ENCODE measurements at places on chromosomes 1 and 21.

- no peak for DNase-seq
These were observed 27.0 kb upstream of the IGSF3 start for GRCh38 chr1:116694524-116694923.

- DNase-seq, result no peak
These were observed 2.2 kb upstream of the UBXN10 start for GRCh38 chr1:20183616-20184271.

- no peak for DNase-seq
These were observed 1.5 kb downstream of the SIM2 start for GRCh38 chr21:36700295-36700970.

DNA sequence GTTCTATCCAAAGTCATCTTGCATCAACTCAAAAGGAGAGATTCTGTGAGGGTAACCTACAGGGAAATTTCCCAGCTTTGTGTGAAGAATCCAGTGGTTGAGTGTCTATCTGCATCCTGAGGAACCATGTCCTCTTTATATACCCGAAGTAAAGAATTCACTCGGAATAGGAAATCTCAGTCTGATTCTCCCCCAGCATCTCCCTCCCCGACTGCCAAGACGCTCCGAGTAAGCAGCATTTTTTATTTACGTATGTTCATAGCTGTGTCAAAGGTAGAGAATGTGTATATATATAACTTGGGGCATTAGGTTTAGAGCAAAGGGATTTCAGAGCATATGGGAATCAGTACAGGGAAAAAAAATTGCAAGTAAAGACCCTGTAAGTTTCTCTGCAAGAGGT, 170.2 kb downstream of the SYT2 start:
- no peak for DNase-seq

GRCh38 chr1:30713311-30713710, 10.1 kb downstream of the MATN1 start:
- DNase-seq, result no peak

DNA sequence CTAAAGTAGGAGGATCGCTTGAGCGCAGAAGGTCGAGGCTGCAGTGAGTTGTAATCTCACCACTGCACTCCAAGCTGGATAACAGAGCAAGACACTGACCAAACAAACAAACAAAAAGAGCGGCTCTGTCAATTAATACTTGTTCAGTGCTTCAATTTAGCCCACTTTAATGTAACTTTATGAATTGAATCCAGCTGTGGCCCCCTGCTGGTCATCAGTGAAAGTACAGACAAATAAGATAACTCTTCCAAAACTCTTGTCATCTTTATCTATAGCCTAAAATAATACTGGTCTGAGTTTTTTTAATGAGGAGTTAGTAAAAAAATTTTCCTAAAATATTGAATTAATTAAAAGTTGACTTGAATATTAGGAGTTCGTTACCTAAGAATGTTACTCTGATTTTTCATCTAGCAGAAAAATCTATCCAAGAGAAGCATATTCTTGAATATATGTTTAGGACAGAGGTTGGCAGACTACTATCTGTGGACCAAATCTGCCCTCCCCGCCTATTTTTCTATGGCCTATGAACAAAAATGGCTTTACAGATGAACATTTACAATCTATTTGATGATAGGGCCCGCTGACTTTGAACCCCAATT, 26.1 kb downstream of the ATP5PF start:
- peak; percentile 7 for DNase-seq

DNA sequence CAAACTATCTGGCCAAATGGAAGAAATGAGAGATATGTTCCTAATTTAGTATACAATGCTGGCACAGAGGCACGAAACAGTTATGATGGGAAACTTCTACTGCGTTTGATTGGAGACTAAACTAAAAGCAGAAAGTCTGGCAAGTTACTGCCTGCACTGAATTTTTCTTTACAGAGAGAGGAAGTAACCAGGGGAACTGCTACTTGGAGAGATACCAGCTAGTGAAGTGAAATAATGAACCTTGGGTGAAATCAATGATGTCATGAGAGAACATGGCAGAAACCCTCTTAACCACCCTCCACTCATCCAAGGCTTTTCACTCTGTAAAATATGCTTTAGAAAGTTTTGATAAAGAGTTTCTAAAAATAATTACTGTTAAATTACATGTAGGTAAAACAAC, 29.3 kb downstream of the NIBAN1 start:
- no peak for DNase-seq

DNA sequence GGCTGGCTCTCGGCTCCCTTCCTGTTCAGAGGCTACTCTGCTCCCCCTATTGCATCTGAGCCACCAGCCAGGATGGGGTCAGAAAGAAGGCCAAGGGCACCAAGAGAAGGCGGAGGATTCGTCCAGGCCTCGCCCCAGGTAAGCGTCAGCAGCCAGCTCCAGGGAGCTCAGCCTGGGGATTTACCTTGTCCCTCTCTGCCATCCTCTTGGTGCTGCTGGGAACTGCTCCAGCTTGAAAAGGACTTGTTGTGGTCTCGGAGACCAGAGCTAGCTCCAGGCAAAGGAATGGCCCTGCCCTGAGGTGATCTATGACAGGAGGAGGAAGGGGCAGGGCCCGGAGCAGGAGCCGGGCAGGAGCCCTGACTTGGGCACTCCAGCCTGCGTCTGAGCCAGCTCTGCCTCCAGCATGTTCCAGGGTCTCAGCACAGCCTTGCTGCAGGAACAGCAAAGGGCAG, 113.7 kb upstream of the IFFO2 start:
- no peak for DNase-seq

- DNase-seq, result no peak
These were observed 468.2 kb upstream of the VAMP3 start for GRCh38 chr1:7302873-7303272.

DNA sequence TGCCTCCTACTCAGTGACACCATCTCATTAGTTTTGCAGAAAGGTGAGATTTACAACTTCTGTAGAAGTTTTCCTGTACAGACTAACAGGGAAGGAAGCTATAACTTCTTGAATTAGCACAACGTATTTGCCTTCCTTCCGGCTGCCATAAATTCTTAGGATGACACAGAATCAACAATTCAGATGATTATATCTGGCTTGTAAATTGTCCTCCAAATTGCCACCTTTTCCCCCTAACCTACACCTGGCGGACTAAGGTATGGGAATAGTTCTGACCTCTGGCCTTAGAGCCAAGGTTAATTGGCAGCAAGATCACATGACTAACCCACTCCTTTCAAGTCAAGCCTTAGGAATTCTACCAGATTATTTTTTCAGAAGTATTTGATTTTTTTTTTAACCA, 284.3 kb downstream of the LMO4 start:
- DNase-seq, result no peak

- DNase-seq, result no peak
These were observed 278.0 kb downstream of the HLX start for GRCh38 chr1:221157026-221157761.
